Substantia nigra (tissue), 51 donors: ENCODE measurements at places on chromosomes 6 and 20.

DNA sequence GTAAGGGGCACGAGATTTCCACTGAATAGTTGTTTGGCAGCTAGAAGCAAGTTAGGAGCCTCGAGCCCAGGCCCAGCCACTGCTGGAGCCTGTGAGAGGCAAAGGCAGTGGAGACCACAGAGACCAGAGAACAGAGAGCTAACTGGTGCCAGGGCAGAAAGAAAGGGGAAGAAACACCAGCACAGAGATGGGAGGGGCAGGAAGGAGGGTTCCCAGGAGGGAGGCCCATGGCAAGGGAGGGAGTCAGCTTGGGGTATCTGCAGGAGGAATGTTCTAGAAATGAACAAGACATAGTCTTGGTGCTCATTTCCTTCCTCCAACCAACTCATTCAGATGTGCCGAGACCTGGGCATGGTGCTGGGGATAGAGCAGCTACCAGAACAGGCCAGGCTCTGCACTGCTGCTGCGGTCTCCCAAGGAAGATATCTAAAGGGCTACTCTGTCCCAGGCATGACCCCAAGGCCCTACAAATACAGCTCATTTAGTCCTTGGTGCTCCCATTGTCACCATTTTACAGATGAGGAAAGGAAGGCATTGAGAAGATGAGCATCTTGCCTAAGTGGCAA is 10.7 kb downstream of the ANGPT4 start:
- DNase-seq: no peak

- DNase-seq: no peak
Observed at GRCh38 chr6:44896701-44897100, 431.4 kb upstream of the RUNX2 start.

DNA sequence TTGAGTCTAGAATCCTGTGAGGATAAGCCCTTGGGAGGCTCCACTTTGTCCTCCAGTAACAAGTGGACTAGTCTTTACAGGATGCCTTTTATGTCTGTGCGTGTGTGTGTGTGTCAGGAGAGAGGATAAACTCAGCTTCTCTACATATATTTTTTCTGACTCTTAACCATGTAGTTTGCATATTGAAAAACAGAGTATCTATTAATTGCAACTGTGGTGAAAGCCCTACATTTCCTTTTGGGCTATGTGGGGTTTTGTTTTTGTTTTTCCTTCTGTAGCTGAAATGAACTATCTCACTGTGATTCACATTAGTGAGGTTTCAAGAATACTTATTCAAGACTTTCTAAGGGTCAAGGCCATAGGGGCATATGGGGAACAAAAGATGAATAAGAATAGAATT is 17.7 kb downstream of the TPBG start:
- no peak for DNase-seq

- DNase-seq: no peak
Observed at GRCh38 chr6:125611573-125612344, 137.7 kb upstream of the HEY2 start.

DNA sequence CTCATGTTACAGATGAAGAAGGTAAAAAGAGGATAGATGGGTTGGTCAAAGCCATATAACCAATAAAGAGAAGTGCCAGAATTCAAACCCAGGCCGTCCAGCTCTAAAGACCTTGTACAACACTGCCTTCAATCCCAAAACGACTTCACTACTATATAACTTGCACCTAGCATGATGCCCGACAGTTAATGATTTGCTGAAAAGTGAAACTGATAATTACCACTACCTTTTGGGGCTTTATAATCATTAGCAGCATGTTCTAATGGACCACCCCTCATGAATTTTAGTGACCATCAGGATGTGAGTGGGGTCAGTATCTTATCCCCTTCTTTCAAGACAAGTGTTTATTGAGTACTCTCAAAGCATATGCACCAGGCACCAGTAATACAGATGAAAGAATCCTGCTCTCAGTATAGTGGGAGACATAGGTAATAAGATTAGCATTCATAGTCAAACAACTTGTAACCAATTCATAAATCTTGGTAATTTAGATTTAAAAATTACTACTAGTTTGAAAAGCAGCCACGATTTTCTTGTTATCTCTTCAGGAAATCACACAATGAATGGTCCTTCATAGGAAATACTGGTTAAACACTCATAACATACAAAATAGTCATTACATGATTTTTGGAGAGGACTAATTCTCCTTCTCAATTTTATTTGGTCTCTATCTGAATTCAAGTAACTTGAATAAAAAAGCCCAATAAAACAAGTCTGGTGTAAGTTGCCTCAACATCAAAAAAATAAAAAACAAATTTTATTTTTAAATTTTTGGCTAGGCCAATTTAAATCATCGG is 98.0 kb downstream of the EPB41L2 start:
- no peak for DNase-seq

DNA sequence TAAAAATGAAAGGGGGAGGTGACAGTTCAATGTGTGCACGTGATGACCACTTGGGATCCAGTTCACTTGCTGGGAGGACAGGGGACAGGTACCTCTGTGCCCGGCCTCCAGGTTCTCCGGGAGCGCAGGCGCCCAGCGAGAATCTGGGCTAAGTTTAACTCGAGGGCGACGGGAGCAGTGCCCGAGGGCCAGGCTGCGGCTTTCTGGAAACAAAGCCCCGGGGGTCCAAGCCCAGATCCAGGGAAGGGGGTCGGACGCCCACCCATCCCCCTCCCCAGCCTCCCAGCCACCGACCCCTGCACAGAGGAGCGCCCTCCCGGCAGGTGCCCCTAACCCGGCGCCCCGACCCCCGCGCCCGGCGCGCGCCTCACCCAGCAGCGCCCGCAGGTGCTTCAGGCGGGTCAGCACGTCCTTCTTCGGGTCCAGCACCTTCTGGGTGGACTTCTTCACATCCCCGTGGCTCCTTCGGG is 405 bp downstream of the RALGAPA2 start:
- DNase-seq: no peak

GRCh38 chr20:64039293-64040160 is 3.5 kb downstream of the C20orf204 start:
- no peak for DNase-seq

DNA sequence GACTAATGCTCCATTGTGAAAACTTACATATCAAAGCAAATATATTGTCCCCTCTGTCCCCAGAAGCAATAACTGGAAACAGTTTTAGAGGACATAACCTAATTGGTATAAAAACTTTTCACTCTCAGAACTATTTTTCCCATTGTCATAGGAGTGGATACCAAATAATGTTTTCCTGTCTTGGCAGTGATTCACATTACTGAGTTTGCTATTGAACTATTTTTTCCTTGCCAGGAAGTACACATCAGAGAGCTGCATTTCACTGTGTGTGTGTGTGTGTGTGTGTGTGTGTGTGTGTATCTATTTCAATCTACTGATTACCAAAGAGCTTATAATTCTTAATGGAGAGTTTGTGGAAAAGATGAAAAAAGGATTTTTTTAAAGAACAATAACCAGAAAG is 45.4 kb downstream of the AKAP12 start:
- no peak for DNase-seq
